ENCODE measurements at places on chromosomes 2 and 18. TPM values are rescaled to one million over a fixed set of nuclear protein-coding genes. Genes with fewer than 3 reads are reported as not detected.

- no peak for DNase-seq
- H3K27ac ChIP-seq: no peak overlapping the region
- no peaks in the 10 kb centered on the region for H3K4me1 ChIP-seq
- H3K36me3 ChIP-seq: no peaks in the 10 kb centered on the region
- H3K27me3 ChIP-seq: no peaks in the 10 kb centered on the region
These were observed 562.5 kb upstream of the FAM98A start for GRCh38 chr2:34161549-34161948.

- peaks cover 21% of the 10 kb centered on the region for H3K4me1 ChIP-seq
- no peak overlapping the region for H3K4me3 ChIP-seq
- no peaks in the 10 kb centered on the region for H3K27me3 ChIP-seq
- DNase-seq: no peak
- no peaks in the 10 kb centered on the region for H3K36me3 ChIP-seq
These were observed 116.3 kb downstream of the SEPTIN10 start for GRCh38 chr2:109497463-109497862.

DNA sequence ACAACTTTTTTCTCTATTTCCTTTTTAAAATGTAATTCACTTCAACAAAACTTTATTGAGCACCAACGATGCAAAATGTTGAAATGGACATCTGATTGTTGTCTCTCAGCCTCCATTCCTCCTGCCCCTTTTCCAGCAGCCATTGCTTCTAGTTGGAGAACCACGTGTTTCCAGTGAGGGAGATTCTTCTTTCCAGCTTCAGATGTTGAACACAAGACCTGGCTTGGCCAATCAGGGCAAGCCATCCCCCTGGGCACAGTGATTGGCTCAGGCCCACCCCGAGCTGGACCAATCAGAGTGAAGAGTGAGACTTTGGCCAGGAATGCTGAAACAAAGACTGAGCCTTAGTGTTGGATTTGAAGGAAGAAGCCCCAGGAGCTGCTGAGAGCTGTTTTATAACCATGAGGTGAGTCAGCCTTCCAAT lies 59.0 kb downstream of the E2F6 start:
- no peak for DNase-seq
- no peaks in the 10 kb centered on the region for H3K36me3 ChIP-seq
- H3K27me3 ChIP-seq: no peaks in the 10 kb centered on the region
- peaks cover 9% of the 10 kb centered on the region for H3K4me1 ChIP-seq
- H3K27ac ChIP-seq: peak overlapping the region; percentile 78
- no peak overlapping the region for H3K4me3 ChIP-seq

The ANKRD62 gene
- total RNA-seq: not detected

DNA sequence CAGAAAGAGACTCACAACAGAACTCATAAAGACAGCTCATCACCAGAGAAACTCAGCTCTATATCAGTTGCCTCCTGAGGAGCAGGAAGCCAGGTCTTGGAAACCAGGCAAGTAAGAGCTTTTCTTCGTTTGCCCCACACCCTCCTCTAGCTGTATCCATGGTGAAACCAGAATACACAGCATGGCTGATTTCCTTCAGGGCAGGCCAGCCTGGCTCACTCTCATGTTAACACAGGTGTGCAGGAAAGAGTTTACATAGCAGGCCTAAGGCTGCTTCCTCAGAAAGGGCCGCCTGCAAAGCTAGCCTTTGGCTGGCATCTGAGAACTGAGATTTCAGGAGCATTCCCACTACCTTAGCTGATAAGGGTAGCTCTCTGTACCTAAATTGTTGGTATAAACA lies 65.7 kb downstream of the KLHL14 start:
- H3K4me3 ChIP-seq: no peak overlapping the region
- H3K4me1 ChIP-seq: no peaks in the 10 kb centered on the region
- no peaks in the 10 kb centered on the region for H3K36me3 ChIP-seq
- no peak overlapping the region for H3K27ac ChIP-seq
- no peak for DNase-seq
- no peaks in the 10 kb centered on the region for H3K27me3 ChIP-seq
